ENCODE measurements at places on chromosomes 3 and 15.

DNA sequence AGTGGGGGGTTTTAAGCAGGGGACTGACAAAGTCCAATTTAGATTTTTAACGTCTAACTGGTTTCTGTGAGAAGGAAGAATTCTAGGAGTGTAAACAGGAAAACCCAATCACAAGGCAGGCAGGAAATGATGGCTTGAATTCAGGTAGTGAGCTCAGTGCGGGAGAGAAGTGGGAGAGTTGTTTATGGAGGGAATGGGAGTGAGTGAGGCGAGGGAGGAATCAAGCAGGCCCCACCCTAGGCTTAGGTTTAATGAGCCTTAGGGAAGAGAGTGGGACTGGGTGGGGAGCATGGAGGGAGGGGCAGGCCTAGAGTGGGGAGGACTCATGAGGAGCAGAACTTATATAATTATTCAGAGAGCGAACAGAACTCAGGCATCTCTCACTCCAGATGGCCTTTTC, 17.9 kb downstream of the VIPR1 start:
- no peak for DNase-seq

DNA sequence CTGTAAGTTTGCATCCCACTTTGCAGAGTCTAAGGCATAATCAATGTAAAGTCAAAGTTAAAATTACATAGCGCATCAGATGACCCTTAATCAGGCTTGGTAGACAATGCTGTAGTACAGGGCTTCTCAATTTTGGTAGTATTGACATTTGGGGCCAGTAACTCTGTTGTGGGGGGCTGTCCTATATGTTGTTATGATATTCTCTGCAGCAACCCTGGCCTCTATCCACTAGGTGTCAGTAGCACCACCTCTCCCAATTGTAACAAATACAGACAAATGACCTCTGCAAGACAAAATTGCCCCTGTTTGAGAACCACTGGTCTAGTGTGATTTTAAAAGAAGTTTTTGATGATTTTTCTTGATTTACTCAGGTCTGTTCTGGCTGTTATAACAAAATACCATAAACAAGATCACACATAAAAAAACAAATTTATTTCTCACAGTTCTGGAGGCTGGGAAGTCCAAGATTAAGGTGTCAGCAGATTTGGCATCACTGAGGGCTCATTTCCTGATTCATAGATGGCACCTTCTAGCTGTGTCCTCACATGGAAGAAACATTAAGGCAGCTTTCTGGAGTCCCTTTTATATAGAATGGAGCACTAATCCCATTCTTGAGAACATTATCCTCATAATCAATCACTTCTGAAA, 37.6 kb upstream of the SLC9A9 start:
- peak; percentile 61 for DNase-seq

DNA sequence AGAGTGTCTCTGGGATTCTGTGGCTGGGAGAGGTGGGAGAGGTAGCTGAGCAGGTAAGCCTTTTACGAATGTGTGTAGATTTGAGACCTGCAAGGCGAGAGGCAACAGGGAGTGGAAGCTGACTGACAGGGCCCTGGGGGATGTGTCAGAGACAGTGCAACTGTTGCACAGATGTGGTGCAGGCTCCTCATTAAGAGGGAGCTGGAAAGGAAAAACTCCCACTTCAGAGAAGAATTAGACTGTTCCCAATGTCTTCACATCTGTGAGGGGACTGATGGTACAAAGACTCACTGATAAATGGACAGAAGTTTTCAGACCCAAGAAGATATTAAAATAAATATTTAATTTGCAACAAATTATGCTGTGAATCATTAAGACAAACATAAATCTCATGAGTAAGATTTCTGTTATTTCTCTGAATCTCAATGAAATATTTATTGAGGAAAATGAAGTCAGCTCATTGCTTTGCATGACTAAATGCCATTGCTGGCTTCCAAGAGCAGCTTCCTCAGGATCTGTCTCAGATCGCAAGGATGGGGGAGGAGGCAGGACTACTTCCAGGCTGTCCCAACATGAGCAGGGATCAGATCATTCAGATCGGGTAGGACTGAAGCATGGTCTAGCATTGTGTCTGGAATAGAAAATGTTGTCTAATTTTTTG, 127.3 kb upstream of the ROPN1 start:
- DNase-seq: no peak

- DNase-seq: no peak
These were observed 88.4 kb upstream of the PLSCR4 start for GRCh38 chr3:146339349-146339748.

GRCh38 chr3:168416446-168416845, 320.7 kb upstream of the GOLIM4 start:
- DNase-seq: no peak

DNA sequence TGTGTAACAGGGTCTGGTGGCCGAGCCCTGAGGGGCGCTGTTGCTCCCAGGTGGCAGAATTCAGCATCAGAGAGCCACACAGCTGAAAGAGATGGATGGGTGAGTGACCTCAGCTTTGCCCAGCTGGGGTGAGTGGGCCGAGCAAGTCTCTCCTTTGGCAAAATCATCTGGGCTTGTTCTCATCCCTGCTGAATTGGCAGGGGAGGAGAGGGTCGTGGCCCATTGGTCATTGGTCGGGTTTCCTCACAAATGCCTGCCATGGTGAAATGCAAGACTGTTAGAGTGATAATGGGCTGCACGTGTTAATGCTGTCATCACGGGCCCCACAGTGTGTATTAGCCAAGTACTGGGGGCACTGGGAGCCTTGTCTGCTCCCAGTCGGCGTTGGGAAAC, 15.9 kb downstream of the ABHD2 start:
- DNase-seq: no peak

DNA sequence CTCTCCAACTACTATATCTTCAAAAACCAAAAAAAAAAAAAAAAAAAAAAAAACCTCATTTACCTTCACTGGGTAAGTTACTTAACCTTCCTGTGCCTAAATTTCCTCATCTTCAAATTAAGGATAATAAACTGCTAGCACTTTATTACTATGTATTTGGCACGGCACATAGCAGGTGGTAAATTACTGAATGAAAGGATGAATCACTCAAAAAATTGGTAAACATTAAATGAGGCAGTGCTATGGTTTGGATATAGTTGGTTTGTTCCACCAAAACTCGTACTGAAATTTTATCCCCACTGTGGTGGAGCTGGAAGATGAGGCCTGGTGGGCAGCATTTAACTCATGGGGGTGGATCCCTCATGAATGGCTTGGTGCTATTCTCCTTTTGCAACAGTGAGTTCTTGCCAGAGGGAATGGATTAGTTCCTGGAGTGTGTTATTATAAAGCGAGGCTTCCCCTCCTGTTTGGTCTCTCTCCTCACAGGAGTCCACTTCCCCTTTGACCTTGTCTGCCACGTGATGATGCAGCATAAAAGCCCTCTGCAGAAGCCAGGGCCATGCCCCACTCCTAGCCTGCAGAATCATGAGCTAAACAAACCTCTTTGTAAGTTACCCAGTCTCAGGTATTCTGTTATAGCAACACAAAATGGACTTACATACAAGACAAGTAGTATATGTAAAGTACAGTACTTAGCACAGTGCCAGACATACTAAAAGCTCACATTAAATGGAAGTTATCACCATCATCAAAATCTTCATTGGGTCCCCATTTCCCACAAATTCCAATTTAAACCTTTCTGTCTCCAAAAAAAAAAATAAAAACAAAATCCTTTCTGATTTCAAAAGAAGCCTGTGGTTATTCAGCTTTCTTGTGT, 20.6 kb downstream of the DCUN1D1 start:
- no peak for DNase-seq

DNA sequence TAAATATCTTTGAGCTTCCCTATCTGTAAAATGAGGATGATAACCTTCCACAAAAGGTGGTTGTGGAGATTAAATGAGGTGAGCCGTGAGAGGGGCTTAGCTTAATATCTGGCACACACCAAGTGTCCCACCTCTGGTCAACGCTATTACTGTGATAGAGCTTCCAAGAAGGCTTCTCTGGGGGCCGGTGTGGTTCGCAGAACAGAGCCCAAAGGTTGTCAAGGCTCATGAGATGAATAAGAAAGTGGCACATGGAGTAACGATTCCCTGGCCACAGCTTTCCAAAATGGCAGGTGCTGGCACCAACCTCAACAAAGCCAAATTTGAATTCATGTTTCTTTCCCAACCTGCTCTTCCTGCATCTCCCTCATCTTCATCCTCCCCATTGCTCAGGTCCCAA, 10.4 kb downstream of the KY start:
- DNase-seq: no peak

DNA sequence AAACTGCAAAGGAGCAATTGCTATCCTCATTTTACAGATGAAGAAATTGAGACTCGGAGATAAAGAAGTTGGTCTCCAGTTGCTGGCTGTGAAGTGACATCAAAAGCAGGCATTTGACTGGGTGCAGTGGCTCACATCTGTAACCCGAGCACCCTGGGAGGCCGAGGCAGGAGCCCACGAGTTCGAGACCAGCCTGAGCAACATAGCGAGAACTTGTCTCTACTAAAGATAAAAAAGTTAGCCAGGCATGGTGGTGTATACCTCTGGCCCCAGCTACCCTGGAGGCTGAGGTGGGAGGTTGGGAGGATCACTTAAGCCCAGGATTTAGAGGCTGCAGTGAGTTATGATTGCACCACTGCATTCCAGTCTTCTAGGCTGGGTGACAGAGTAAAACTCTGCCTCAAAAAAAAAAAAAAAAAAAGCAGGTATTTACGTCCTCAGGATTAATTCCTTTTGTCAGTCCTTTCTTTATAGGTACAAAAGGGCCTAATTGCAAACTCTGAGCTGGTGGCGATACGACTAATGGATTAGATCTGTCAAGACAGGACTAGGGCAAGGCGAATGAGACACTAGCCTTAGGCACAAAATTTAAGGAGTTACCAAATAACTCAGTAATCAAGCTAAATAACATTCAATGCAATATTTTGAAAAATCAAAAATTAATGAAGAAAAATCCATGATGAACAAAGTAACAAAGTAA, 5.9 kb upstream of the DNASE1L3 start:
- DNase-seq: no peak

DNA sequence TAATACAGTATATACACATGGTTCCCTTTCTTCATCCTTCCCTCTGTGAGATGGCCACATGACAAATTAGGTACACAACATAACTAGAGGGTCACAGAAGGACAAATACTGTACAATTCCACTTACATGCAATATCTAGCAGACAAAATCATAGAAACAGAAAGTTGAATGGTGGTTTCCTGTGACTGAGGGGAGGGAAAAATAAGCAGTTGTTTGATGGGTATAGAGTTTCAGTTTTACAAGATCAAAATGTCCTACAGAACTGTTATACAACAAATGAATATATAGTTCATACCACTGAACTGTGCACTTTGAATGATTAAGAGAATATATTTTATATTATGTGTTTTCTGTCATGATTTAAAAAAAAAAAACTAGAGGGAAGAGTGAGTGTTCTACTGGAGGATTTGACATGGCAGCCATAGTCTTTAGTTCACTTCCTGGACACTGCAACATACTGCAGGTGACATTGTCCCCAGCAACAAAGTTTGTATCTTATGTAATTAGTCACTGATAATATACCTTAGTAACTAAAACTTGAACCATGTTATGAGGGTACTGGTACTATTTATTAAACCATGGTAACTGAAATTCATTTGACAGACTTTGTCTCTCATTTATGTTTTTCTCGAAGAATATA, 37.2 kb downstream of the CCDC54 start:
- no peak for DNase-seq

- DNase-seq: no peak
These were observed 97.2 kb upstream of the CCNL1 start for GRCh38 chr3:157257101-157257500.

All from cerebellar cortex (tissue), 1 donor.